ENCODE measurements at places on chromosomes 3 and 15. TPM values are rescaled to one million over a fixed set of nuclear protein-coding genes. Genes with fewer than 3 reads are reported as not detected.

- peaks cover 6% of the 10 kb centered on the region for H3K4me1 ChIP-seq
- no peak overlapping the region for H3K27ac ChIP-seq
- DNase-seq = no peak
- H3K27me3 ChIP-seq = no peaks in the 10 kb centered on the region
- H3K36me3 ChIP-seq = peaks cover 3% of the 10 kb centered on the region
Measured at GRCh38 chr3:25781758-25782594, 1.3 kb downstream of the NGLY1 start.

DNA sequence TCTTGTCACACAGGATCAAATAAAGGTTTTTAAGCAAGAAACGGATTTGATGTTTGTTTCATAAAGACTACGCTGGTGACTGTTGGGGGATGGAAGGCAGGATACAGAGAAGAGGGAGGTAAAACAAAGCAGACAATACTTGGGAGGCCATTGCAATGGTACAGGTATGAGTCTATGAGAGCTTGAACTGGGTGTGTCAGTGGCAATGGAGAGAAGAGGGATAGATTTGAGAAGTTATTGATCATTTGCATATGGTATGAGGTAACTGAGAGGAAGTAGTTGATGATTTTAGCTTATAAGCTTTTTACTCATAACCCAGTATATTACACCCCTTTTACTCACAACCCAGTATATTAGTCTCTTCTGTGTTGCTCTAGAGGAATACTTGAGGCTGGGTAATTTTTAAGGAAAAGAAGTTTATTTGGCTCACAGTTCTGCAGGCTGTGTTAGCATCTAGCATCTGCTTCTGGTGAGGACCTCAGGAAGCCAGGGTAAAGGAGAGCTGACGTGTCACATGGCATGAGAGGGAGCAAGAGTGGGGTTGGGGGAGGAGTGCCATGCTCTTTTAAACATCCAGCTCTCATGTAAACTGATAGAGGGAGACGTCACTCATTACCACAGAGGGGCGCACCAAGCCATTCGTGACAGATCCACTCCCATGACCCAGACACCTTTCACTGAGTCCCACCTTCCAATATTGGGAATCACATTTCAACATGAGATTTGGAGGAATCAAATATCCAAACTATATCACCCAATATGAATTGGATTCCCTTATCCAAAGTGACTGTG, 153.9 kb downstream of the VPS8 start:
- no peak overlapping the region for H3K27ac ChIP-seq
- peaks cover 24% of the 10 kb centered on the region for H3K36me3 ChIP-seq
- no peak overlapping the region for H3K4me3 ChIP-seq
- H3K27me3 ChIP-seq = no peaks in the 10 kb centered on the region

DNA sequence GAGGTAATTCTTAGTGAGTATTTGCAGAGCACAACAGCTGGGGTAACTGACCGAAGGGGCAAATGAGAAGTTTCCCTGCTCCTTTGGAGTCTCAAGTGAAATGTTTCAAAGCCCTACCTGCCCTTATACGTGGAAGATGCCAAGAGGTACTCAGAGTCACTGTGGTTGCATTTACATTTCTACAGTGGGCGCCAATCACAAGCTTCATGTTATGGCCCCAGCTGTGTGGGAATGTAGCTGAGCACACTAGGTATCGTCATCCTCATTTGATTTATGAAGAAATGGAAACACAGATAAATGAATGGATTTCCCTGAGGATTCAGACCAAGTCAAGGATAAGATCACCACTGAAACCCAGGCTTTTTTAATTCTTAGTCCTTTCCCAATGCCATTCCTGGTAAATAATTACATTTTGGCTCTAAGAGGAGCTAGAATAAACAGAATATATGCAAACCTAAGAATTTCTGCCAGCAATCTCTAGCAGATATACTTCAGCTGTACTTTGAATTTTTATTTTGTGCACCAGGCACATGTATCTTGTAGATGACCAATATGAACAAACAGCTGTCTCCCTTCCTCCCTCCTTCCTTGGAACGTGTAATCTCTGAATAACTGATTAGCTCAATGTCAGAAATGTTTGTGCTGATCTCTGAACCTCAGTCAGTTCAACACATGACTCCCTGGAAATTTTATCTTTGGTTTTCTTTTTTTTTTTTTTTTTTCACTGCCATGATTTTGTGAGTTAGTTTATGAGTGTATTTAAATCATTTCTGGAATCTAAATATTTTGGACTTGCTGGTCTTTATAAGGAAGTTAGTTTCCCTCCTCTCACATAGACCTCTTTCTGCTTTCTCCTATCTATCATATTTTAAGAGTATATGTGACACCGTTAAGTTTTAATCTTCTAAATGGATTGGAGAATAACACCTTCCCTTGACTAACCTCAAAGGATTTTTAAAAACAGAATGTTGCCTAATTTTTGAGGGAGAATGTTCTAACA, 69.2 kb downstream of the MAP2K5 start:
- no peaks in the 10 kb centered on the region for H3K36me3 ChIP-seq
- no peak overlapping the region for H3K27ac ChIP-seq
- DNase-seq = no peak
- no peaks in the 10 kb centered on the region for H3K4me1 ChIP-seq
- H3K4me3 ChIP-seq = no peak overlapping the region
- H3K27me3 ChIP-seq = no peaks in the 10 kb centered on the region

- DNase-seq = no peak
- H3K27ac ChIP-seq = peak overlapping the region; percentile 96
- peaks cover 28% of the 10 kb centered on the region for H3K4me1 ChIP-seq
- no peaks in the 10 kb centered on the region for H3K36me3 ChIP-seq
- no peaks in the 10 kb centered on the region for H3K27me3 ChIP-seq
- H3K4me3 ChIP-seq = peak overlapping the region; percentile 88
Measured at GRCh38 chr3:37173806-37174205, 576 bp downstream of the LRRFIP2 start.

DNA sequence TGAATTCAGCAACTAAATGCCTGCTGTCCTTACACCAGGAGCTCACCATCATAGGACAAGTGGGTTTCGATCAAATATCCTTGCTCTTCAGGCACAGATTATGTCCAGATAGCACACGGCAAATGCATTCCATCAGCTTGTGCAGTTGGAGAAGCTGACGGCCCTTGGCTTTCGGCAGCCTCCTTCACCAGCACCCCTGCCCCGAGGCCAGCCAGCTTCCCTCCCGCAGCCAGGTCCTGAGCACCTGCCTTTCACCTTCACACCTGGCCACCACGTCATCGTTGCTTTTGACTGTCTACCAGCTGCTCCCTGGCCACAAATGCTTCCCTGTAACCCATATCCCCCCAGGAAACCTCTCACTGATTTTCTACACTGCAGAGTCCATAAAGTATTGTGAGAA, 355.5 kb downstream of the OCA2 start:
- no peaks in the 10 kb centered on the region for H3K36me3 ChIP-seq
- H3K27ac ChIP-seq = no peak overlapping the region
- H3K27me3 ChIP-seq = no peaks in the 10 kb centered on the region
- no peaks in the 10 kb centered on the region for H3K4me1 ChIP-seq
- DNase-seq = no peak

DNA sequence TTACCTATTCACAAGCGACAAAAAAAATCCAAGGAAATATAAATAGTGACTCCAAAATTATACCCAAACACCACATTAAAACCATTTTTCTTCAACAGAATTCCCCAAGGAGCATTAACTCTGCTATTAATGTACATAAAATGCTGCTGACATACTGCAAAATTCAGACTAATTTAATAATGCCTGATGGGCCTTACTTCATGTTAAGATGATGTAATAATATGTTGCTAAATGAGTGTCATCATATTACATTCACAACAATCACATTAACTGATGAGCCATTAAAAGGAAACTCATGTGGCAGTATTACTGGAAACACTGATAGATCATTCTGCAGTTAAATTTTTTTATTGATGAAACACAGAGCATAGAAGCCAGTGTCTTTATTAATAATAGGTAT, 204.9 kb upstream of the CGNL1 start:
- no peak overlapping the region for H3K27ac ChIP-seq
- no peaks in the 10 kb centered on the region for H3K4me1 ChIP-seq
- no peak for DNase-seq
- no peaks in the 10 kb centered on the region for H3K27me3 ChIP-seq
- no peak overlapping the region for H3K4me3 ChIP-seq

DNA sequence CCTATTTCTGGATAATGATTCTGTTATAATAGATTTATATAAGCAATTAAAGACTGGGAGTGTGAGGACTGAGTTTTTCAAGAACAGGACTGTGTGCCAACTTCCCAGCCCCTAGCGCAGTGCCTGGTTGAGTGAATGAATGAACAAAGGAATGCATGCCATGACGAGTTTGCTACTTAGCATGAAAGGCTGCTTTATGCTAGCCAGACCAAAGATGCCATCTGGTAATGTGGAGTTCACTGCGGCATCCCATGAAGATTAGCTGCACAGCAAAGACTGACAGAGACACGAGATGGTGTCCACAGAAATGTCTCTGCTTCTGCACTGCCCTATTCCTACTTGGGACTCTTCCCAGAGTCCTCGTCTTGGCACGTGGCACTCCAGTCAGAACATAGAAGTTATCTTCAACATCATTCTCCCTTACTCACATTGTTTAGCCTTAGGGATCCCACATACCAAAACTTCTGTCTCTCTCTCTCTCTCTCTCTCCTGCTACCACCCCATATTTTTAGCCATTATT, 283.9 kb upstream of the CTNNB1 start:
- H3K36me3 ChIP-seq = no peaks in the 10 kb centered on the region
- no peaks in the 10 kb centered on the region for H3K4me1 ChIP-seq
- H3K27ac ChIP-seq = no peak overlapping the region
- no peaks in the 10 kb centered on the region for H3K27me3 ChIP-seq

GRCh38 chr15:44710236-44711095, 657 bp downstream of the PATL2 start:
- peak overlapping the region; percentile 90 for H3K4me3 ChIP-seq
- peaks cover 15% of the 10 kb centered on the region for H3K4me1 ChIP-seq
- peaks cover 4% of the 10 kb centered on the region for H3K36me3 ChIP-seq
- no peak for DNase-seq
- no peaks in the 10 kb centered on the region for H3K27me3 ChIP-seq

- no peaks in the 10 kb centered on the region for H3K4me1 ChIP-seq
- no peak overlapping the region for H3K27ac ChIP-seq
- no peaks in the 10 kb centered on the region for H3K27me3 ChIP-seq
- no peak overlapping the region for H3K4me3 ChIP-seq
- no peak for DNase-seq
- peaks cover 47% of the 10 kb centered on the region for H3K36me3 ChIP-seq
Measured at GRCh38 chr3:129289201-129289921, 10.7 kb downstream of the HMCES start.

- no peak for DNase-seq
- peaks cover 11% of the 10 kb centered on the region for H3K36me3 ChIP-seq
- H3K27ac ChIP-seq = no peak overlapping the region
- no peaks in the 10 kb centered on the region for H3K27me3 ChIP-seq
Measured at GRCh38 chr3:128050597-128050996, 1.6 kb upstream of the SEC61A1 start.

- H3K27ac ChIP-seq = no peak overlapping the region
- H3K36me3 ChIP-seq = peaks cover 4% of the 10 kb centered on the region
- no peak for DNase-seq
- H3K4me1 ChIP-seq = peaks cover 38% of the 10 kb centered on the region
- H3K4me3 ChIP-seq = no peak overlapping the region
Measured at GRCh38 chr3:152339881-152340505, 71.3 kb downstream of the MBNL1 start.

DNA sequence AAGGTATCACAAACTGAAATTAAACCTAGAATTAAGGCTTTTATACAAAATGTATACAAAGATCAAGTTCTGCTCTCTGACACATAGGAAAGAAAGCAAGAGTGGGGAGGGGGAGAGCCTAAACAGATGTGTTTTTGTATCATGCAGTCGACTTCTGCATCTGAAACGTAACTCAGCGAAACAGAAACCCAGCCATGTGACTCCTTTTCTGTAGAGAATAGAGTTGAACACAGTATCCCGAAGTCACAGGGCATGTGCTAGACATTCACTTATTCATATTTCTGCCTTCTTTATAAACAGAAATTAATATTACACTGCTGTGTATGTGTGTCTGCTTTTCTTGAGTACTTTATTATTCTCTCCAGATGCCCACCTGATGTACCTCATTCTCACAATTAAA, 121.0 kb downstream of the PDZRN3 start:
- H3K27ac ChIP-seq = peak overlapping the region; percentile 61
- peaks cover under 1% of the 10 kb centered on the region for H3K4me1 ChIP-seq
- no peak for DNase-seq
- no peaks in the 10 kb centered on the region for H3K27me3 ChIP-seq

GRCh38 chr3:50274371-50275104, 4.3 kb upstream of the LSMEM2 start:
- peaks cover 11% of the 10 kb centered on the region for H3K4me1 ChIP-seq
- DNase-seq = no peak
- H3K4me3 ChIP-seq = no peak overlapping the region
- H3K27ac ChIP-seq = no peak overlapping the region
- no peaks in the 10 kb centered on the region for H3K27me3 ChIP-seq

GRCh38 chr3:177330779-177331178, 133.5 kb upstream of the TBL1XR1 start:
- no peaks in the 10 kb centered on the region for H3K4me1 ChIP-seq
- no peak overlapping the region for H3K27ac ChIP-seq
- H3K4me3 ChIP-seq = no peak overlapping the region
- H3K27me3 ChIP-seq = no peaks in the 10 kb centered on the region
- DNase-seq = no peak
- H3K36me3 ChIP-seq = no peaks in the 10 kb centered on the region

GRCh38 chr3:40071683-40072238, 237.7 kb upstream of the EIF1B start:
- no peak overlapping the region for H3K27ac ChIP-seq
- H3K4me3 ChIP-seq = no peak overlapping the region
- no peaks in the 10 kb centered on the region for H3K27me3 ChIP-seq

DNA sequence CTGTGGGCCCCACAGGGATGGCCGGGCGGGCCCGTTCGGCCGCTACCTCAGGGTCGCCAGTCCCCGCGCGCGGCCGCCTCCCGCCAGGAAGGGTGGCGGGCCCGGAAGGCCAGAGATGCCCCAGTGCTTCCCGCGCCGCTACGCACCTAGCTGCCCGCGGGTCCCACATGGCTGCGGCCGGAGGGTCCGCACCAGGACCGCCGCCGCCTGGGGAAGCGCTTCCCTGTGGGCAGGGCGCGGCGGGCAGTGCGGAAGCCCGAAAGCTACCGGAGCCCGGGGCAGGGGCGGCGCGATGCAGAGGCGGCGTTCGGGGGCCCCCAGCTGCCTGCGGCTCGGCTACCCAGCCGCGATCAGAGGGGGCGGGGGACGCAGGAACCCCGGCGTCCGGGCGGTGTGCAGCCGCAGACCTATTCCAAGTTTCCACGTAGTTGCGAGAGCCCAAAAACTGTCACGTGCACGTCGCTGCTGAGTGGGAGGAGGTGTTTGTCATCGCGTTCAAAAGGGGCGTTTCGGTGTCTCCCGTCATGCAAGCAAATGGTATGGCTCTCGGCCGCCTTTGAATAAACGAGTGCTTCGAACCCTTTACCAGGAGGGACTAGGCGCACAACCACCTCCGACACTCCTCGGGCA, at the start of gene TRANK1:
TSS of gene TRANK1 (minus strand) at position 414 of the 630 bp plus-strand sequence. CDS start at position 169, 245 bp downstream.
- peak within 1 kb of the TSS; percentile 78 for H3K27ac ChIP-seq
- H3K4me1 ChIP-seq = peaks cover 4% of the 10 kb centered on the region
- peak within 1 kb of the TSS; percentile 86 for H3K4me3 ChIP-seq
- DNase-seq = peak; percentile 40
- no peaks in the 10 kb centered on the region for H3K36me3 ChIP-seq
- H3K27me3 ChIP-seq = no peaks in the 10 kb centered on the region

The COL6A5 gene
- total RNA-seq = not detected

The TM6SF1 gene
- total RNA-seq = 6.3 TPM

The ATOSA gene
- 29.9 TPM for total RNA-seq

The GLDN gene
- 3.4 TPM for total RNA-seq

The SI gene
- total RNA-seq = not detected
